Ecto neural progenitor cell (in vitro differentiated cells): ENCODE measurements at places on chromosomes 3 and 15.

GRCh38 chr15:49721621-49722020, 100.8 kb downstream of the DTWD1 start:
- no peak for DNase-seq

DNA sequence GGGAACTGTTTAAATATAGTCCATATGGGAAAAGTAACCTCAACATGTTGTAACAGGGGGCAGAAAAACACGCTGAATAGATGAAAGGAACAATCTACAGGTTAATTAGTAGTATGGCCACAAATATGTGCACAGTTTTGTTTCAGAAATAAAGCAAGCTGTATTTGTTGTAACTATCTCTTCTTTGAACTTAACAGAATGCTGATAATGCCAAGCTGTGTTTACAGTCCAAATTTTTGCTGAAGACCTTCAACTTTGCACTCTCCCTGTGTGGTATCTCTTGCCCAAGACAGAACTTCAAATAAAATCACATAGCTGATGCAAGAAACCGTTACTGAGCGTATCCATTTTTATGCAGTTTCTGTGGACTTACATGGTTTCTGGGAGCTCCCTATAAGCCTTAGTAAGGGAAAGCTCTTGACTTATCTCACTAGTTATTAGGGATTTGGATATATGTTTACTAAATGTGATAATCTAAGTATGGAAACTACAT, 425.4 kb upstream of the TPRG1 start:
- no peak for DNase-seq

GRCh38 chr3:158722108-158722507, 10.1 kb downstream of the RARRES1 start:
- DNase-seq = no peak

DNA sequence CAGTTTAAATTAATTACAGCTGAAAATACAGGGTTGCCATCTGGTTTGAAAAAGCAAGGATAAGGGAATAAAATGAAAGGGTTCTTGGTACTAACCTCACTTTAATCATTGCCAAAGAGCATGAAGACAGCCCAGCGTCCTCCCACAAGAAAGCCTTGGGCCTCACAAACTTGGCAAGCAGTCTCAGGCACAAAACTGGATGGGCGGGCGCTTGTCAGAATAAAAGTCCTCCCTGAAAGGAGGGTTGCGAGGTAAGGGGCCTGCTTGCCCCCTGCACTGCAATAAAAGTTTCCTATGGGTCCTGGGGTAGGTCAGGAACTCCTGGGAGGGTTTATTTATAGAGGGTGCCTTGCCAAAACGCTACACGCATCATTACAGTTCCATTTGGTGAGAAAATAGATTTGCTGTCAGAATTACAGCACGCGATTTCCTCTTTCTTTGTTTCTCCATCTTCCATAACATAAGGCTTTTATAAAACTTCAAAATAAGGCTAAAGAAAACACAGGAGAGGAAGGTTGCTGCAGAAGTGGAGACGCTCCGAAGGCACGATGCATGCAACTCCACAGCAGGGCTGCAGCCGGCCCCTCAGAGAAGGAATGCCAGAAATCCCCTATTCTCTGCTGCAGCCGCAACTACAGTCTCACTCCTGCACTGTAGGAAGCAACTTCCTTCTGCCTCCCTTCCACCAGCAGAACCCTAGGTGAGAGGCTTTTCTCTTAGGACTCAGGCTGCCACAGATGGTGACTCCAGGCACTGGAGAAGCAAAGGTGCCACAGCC, 61.3 kb downstream of the VGLL4 start:
- no peak for DNase-seq

GRCh38 chr3:54994111-54994513, 66.3 kb upstream of the LRTM1 start:
- DNase-seq = no peak

DNA sequence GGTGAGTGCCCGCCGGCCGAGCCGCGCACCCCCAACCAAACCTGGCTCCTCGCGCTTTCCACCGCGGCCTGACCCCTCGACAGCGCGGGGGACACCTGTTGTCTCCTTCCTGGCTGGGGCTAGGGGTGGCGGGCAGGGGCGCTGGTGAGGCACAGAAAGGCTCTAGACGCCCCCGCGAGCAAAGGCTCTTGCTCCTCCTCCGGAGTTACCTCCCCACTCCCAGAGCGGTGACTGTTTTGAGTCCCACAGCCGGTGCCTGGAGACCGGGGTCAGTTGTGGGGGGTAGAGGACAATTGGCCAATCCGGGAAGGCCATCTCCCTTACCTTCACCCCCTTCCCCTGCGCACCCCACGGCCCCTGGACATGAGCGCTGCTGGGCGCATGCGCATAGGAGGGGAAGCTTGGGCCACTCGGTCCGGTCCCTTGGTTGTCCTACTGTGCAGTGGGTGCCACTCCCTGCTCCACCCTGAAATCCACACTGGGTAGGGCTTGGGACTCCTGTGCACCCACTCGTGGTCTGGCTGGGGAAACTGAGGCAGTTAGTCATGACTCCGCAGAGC, 554 bp downstream of the CHST13 start:
- DNase-seq = peak; percentile 65

DNA sequence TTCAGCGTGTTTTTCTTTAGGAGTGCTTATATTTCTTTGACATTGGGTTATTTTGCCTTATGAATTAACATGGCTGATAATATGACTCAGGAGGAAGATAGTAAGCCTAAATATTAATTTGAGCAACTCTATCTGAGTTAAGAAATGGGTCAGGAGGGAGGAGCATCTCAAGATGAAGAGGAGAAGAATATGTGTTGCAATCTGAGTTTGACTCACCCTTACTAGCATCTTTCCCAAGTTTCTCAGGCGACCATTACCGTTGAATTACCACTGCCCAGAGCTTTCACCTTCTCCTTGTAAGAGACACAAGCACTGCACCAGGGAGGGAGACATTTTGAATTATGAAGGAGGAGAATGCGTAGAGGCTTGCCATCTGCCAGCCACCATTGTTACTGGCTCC, 138.3 kb upstream of the MYRIP start:
- DNase-seq = no peak

DNA sequence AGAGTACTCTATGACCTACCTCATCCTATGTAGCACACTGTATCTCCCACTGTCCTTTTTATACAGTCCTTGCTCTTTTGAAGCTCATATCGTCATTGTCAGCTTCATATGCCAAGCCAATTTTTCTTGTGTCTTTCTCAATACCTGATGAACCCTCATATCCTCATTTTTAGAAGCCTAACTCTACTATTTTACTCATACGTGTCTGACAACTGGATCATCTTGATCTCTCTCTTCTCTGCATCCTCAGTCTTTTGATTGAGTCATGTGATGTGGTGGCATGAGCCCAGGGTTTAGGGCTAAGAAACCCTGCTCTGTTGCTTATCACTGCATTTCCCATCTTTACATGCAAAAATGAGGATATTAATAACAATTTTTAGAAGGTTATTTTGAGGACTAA, 352.0 kb downstream of the LPP start:
- no peak for DNase-seq

DNA sequence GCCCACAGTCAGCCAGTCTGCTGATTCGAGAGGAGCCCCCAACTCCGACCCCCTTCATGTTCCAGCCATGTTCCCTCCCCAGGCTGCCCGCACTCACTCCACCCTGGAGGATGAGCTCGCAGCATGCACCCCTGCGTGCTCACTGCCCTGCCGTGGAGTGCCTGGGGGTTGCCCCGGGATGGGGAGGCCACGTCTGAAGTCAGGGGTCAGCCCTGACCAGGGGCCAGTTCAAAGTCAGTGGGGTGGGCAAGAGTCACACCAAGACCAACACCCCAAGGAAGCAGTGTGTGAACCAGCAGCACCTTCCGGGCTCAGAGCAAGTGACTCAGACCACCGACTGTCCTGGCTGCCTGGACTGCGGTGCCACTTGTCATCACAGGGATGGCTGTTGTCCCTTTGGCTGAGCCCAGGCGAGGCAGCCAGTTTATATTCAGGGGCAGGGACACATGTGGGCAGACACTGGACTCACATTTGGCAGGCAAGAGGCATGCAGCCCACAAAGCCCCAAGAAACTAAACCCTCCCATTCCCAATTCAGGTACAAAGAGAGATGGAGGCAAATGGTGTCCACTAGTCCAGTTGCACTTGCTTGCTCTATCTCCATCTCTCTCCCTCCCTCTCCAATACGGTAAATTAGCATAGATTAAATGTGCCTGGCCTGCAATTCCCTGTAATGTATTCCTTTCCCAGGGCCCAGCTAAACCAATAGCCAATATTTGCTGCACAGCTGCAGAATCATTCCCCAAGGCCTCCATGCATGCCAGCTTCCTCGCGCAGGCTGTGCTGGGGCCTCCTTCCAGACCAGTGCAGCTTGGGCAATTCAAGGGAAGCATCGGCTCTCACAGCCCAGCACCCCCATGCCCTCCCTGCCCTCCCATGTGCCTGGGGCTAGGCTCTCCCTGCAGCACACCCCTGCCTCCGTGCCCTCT, 135.7 kb upstream of the IQSEC1 start:
- no peak for DNase-seq

DNA sequence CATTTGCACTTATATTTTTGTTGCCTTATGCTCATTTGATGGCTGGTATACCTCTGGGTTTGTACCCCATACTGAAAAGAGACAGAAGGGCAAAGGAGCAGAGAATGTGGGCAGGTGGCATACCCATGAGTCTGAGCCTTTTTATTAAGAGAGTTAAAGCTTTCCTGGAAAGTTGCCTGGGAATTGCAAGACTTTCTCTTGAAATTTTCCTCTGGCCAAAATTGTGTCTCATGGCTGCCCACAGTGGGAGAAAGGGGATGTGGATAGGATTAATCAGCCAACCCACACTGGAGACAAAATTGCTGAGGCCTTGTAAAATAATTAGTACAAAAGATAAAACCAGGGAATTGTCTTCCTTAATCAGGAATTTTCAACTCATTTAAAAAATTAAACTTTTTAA, 8.2 kb upstream of the NMD3 start:
- no peak for DNase-seq

DNA sequence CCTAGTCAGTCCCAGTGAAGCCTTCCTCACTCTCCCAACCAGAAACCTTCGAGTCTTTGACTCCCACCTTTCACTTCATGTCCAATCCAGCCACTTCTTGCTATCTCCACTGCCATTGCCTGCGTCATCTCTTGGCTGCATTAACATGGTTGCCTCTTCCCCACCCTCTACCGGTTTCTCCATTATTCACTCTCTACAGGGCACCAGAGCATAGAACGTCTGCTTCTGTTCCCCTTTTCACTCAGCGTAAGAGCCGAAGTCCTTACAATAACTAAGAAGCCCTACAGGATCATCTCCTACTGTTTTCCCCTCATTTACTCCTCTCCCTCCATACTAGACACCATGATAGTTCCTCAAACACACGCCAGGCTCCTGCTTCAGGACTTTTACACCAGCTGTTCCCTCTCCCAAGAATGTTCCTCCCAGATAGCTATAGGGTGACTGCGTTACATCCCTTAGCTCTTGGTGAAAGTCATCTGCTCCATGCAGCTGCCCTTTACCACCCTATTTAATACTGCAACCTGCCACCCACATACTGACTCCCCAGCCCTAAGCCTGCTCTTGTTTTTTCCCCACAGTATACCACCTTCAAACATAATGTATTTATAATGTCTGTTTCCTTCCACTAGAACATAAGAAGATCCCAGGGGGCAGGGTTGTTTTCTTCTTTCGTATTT, 30.9 kb downstream of the RCN2 start:
- no peak for DNase-seq

DNA sequence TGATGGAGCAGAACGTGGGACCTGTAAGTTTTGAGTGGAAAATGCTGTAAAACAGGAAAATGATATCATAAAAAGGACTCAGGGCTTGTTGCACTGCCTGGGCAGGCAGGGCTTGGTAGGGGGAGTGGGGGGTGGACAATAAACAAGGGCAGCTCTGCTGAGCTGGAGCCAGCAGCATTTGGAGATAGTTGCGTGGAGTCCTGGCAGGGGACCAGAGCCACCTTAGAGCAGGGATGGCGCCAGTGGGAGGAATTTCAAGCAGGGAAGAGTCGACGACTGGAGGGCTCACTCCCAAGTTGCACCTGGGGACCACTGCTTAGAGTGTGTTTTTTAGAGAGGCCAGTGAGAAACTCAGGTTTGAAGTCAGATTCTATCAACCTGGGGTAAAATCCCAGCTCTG, 22.7 kb upstream of the FRMD4B start:
- no peak for DNase-seq

- DNase-seq = no peak
Observed at GRCh38 chr3:52190294-52191074, 7.5 kb upstream of the ALAS1 start.

DNA sequence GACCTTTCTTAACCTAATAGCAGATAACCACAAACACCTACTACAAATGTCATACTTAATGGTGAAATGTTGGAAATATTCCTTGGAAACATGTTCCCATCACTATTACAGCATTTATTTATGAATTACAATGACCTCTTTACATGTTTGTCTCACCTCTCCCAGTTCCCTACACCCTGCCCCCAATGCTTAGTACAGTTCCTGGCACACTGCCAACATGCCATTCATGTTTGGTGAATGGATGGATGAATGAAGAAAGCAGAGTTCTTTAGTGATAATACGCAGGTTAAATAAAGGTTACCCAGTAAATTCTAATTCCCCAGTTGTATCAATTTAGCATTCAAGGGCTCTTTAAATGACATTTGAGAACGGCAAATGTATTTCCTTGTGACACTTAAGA, 259.9 kb upstream of the ATP11B start:
- no peak for DNase-seq

- DNase-seq = no peak
Observed at GRCh38 chr3:141940194-141940776, 63.8 kb downstream of the ATP1B3 start.

DNA sequence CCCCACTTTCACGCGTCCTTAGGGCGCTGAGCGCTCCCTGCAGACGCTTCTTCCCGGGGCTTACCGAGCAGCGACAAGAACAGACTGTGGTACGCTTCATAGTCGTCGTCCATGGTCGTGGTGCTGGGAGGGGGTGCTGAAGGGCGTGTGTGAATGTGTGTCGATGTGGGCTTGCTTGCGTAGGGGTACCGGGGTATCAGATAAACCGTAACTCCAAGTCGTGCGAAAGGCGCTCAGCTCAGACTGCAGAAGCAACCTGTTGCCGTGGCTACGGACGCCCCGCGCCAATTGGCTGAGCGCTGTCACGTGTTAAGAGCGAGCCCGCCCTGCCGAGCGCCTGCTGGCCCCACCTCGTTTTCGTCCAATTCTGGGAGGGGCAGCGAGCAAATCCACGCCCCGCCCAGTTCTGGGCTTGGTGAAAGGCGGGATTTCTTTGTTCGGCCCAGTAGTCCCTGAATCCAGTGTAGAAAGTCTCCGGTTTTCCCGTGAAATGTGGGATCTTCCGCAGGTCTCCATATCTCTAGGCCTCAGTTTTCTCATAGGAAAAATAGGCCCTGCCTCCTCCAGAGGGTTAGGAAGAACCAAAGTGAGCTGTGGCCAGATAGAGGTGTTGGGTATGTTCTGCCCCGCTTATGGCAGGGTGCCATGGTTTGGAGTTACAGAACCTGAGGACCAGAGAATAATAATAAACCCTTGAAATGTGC, at the start of gene EFCAB12:
Gene EFCAB12 (minus strand): TSS at position 261 of the 704 bp plus-strand sequence. CDS start 148 bp downstream, at position 113.
- DNase-seq = peak; percentile 97

GRCh38 chr3:174376346-174376745, 482.8 kb upstream of the NAALADL2 start:
- DNase-seq = no peak

- DNase-seq = no peak
Observed at GRCh38 chr15:80607287-80607980, 87.7 kb upstream of the ABHD17C start.
